ENCODE measurements at places on chromosomes 1 and 21.
A peak's percentile ranks its signal among the peaks of the same experiment; 100 is the strongest.

GRCh38 chr1:63593303-63593885 is at the start of gene PGM1:
PGM1 (plus strand) TSS chr1:63593411; CDS start chr1:63593489, 78 bp downstream.
- DNase-seq = peak; percentile 82

- DNase-seq = peak; percentile 92
These were observed 45.7 kb upstream of the PRDX6 start for GRCh38 chr1:173431304-173432045.

GRCh38 chr1:165925498-165926079 is 98.2 kb downstream of the UCK2 start:
- no peak for DNase-seq

DNA sequence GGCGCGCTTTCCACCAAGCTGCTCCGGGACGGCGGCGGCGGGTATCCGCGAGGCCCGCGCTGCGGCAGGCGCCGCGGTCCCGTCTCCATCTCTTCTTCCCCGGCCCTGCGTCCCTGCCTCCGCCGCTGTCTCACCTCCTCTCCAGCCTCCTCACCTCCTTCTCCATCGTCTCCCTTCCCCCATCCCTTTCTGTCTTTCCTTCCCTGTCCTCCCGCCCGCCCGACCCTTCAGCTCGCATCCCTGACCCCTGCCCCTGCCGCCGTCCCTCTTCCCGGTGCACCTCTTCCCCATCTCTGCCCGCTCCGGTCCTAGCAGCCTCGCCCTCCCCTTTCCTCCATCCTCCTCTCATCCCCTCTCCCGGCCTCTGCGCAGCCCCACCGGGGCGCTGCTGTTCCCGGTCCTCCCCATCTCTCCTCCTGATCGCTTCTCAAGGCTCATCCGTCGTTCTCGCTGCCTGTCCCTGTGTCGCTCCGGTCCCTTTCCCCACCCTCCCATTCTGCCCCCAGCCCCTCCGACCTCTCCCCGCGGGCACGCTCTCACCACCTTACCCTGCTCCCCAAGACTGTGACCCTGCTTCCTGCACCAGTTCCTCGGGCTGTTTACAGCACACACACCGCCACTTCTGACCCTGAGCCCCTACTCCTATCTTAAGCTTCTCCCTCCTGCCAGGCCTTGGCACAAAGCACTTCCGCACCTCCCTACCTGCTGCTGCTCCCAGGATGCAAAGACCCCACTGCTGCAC is 760 bp upstream of the NPHP4 start:
- no peak for DNase-seq

DNA sequence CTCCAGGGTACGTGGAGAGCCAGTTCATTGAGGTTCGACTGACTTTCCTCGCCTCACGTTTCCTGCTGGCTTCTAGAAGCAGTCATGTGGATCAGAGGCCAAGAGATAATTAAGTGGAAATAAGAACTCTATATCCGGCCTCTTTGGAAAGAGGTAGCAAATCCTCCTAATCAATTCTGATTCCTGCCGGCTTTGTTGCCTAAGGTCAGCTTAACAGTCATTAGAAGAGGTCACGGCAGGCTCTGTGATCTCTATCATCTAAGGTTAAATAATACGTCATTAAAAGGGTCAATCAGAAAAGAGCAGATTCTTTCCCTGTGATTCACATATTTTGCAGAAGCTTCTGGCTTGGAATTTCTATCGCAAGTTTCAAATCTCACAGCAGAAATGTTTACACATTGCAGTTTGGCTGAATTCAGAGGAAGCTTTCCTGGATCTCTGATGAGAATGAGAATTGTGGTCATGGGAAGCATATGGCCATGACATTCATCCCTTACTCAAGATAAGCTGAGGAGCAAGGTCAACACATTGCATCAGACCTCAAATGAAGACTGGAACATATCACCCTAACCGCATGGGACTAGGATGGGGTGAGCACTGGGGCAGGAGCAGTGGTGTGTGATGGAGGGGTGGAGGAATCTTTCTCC is 189.4 kb downstream of the PBX1 start:
- no peak for DNase-seq

DNA sequence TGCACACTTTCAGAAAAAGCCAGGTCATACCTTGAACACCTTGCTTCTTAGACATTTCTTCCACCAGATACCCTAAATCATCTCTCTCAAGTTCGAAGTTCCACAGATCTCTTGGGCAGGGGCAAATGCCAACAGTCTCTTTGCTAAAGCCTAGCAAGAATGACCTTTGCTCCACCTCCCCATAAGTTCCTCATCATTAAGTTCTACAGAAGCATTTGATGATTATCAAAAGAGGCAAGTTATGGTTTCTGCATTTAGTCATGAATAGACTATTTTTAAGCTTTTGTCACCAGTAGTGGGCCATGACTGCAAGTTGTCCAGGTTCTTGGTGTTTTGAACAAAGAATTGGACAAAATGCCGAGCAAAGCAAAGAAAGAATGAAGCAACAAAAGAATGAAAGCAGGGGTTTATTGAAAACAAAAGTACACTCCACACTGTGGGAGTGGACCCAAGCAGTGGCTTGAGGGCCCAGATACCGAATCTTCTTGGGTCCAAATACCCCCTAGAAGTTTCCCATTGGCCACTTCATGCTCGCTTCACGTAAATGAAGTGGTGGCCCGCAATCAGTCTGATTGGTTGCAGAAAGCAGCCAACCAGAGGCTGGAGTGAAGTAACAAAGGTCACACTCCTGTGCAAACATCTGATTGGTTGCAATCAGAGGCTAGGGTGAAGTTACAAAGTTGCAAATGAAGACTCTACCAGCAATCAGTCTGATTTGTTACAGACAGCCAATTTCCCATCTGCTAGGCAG is 9.8 kb upstream of the EGLN1 start:
- no peak for DNase-seq

DNA sequence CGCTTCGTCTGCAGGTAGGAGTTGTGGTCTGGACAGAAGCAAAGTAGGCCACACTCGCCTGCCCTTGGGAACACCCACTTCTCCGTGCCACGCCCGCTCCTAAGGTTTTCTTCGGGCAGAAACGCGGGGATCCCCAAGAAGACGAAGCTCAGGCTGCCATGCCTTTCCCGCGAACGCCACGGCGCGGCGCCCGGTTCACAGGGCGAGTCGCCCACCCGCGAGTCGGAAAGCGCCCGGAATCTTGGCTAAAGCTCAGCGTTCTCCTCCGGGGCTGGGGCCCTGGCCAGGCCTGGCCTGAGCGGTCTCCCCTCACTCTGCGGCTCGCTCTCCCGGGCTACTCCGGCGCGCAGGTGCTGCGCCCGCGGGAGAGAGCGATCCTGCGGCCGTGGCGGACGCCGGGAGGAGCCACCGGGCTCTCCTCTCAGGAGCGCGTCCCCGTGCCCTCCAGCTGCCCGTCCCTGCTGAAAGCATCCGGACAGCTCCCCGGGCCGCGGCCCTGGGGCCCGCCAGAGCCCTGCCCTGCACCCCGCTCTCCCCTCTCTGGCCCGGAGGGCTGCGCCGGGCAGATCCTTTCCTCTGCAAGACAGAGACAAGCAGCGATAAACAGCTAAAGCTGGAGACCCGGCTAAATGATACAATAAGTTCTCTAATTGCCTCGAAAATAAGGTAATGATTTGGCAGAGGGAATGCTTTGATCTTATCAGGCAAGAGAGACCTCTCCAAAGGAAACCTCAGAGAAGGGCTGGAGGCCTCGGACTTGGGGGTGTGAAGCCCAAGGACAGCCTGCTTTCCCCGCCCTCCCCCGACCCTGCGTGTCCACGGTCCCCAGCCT is 6.7 kb upstream of the WNT2B start:
- peak; percentile 81 for DNase-seq

DNA sequence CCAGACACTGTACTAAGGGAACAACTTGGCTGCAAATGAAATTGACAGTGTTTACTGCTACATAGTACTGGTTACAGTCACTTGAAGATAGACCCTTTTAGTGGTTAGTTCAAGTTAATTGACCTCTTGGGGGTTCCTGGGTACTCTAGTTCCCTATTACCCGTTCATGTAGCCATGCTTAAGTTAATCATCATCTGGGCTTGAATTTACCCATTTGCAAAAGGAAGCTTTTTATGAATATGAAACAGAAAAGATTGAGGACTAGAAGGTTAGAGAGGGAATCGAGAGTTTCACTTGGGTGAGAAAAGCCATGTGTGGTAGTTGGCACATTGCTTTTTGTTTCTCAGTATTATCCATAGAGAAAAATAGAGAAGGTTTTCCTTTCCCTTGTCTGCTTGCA is 2.7 kb downstream of the MIA3 start:
- DNase-seq = no peak

DNA sequence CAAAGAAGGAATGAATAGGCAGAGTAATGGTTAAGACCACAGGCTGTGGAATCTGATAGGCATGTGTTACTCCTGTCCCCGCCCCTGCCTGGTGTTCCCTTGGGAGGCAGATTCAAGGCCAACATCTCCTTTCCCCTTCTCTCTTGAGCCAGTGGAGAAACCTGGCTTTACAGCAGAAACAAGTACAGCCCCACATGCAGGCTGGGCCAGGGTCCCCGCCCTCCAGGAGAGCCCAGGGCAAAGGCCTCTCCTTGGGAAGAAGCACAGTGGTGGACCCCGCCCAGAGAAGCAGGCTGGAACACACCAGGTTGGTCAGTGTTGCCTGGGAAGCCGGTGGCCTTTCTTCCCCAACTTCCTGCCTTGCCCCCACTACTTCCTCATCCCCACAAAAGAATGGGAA is 6.8 kb downstream of the C1orf167 start:
- DNase-seq = no peak

DNA sequence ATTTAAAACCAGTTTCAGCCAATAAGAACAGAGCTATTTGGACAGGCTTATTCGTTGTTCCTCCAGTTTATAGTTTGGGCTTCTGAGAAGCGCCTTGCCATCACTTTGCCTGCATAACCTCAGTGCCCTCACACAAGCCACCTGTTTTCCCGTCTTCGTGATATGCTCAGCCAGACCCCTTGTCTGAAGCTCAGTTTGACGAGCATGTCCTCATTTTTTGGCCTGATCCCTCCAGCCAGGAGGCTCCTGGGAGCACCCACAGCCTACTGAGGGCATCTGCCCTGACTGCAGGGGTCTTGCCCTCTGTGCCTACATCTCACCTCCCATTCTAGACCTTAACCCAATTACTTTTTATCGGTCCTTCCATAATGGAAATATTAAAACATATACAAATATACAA is 95.3 kb downstream of the ADARB1 start:
- DNase-seq = no peak

GRCh38 chr1:206551296-206551985 is 44.1 kb downstream of the RASSF5 start:
- DNase-seq = no peak

GRCh38 chr1:20255666-20256065 is 35.0 kb upstream of the VWA5B1 start:
- DNase-seq = peak; percentile 74

GRCh38 chr1:60427701-60428100 is 354.1 kb upstream of the C1orf87 start:
- no peak for DNase-seq

- DNase-seq = no peak
These were observed 150.0 kb downstream of the PPP1R12B start for GRCh38 chr1:202498542-202498941.

DNA sequence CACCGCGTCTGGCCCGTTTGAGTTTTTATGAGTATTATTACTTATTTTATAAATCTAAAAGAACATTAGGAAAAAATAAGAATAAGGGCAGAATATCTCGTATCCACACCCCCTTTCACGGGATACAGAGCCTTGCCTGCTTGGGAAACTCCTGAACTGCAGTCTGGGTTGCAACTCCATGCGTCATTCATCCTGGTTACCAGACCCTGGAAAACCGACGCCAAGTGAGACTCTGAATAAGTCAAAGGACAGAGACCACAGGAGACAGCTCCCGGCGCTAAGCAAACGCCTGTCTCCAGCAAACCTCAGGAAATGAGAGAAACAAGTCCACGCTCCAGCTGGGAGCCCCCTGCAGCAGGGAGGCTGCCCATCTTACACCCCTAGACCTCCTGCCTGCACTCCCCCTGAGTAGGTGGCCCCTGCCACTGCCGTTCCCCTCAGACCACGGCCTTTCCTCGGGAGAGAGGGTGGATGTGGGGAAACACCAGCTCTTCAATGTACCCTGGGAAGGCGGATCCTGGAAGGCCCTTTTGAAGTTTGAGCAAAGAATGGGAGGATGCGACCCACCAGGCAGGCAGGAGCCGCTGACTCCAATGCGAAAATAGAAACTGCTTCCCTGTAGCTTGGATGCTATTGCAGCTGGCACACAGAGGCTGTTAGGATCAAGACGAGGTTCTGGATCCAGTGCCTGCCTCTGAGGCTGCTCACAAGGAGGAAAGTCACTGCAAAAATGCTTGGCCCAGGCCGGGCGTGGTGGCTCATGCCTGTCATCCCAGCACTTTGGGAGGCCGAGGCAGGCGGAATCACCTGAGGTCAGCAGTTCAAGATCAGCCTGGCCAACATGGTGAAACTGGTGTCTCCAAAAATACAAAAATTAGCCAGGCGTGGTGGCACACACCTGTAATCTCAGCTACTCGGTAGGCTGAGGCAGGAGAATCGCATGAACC is 37.7 kb upstream of the GPR157 start:
- DNase-seq = no peak

GRCh38 chr1:66699213-66699612 is 53.0 kb upstream of the DYNLT5 start:
- DNase-seq = no peak

GRCh38 chr1:17212487-17213121 is 7.7 kb downstream of the PADI1 start:
- peak; percentile 27 for DNase-seq

DNA sequence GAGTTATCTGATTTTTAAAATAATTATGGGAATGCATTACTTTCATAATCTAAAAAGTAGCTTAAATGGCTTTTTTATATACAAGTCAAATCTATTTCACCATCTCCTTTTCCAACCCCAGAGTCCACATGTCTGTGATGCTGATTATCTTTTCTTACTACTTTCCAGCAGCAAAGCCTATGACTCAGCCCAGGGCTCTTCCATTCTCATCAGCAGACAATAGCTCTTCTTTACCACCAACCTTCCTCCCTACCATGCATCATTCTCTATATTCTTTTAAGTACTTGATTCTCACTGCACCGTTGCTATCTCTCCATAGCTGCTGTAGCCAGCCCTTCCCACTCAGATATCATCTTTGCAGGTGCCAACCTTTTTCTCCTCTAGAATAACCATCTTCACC is 61.3 kb downstream of the OVGP1 start:
- DNase-seq = no peak

DNA sequence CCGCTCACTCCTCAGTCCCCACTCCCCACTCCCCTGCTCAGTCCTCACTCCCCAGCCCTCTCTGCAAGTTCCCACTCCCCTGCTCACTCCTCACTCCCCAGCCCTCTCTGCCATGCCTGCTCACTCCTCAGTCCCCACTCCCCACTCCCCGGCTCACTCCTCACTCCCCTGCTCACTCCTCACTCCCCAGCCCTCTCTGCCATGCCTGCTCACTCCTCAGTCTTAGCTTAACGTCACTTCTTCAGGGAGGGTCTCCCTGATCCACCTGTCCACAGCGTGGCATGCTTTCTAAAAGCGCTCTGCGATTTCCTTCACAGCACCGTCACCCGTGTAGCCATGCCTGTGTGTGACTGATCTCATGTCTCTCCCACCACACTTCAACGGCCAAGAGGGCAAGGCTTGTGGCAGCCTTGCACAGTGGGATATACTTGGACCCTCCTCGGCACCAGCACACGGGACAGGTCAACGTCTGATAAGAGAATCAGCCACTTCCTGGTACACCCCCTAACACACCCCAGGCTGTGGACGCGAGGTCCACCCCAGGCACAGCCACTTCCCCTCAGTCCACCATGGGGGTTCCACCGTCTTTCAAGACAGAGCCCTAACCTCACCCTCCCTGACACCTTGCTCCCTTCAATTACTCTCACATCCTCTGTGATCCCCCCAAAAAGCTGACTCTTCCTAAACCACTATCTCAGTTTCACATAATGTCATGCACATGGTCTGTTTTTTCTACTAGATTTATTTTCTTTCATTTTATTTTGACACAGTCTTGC is 14.0 kb downstream of the PRDM15 start:
- DNase-seq = no peak
